Foreskin keratinocyte (primary cell): ENCODE measurements at places on chromosomes 3 and 15. TPM values are rescaled to one million over a fixed set of nuclear protein-coding genes. Genes with fewer than 3 reads are reported as not detected.

DNAH12 gene
- under 0.01 TPM in 1 of 2 replicates, not detected in the other for total RNA-seq

STRIT1 gene
- total RNA-seq: not detected in 2 replicates

IRAK2 gene
- total RNA-seq: 5.6 and 7.1 TPM in 2 replicates

BCHE gene
- total RNA-seq: 2.8 and 3.7 TPM in 2 replicates

CLDN1 gene
- total RNA-seq: 1.9 and 5.4 TPM in 2 replicates
